Stimulated activated CD8-positive, alpha-beta memory T cell treated with anti-CD3 and anti-CD28 coated beads, Interleukin-4, amount 100 ng/mL, for 24 hours (primary cell): ENCODE measurements at places on chromosomes 12 and 14.

DNA sequence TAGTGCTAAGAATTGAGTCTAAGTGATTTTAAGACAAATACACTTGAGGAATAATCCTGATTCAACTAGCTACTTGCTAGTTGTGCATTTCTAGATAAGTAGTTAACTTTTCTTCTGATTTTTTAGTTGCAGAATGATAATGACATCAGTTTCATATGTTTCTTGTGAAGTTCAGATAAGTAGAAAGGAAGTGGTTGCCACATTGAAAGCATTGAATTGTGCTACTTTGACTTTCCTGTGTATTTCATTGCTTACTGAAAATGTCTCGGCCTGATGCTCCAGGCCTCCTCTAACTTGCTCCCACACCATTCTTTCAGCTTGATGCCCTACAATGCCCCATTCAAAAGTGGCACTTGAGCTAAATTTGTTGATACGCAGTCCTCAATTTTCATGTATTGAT lies 980.0 kb downstream of the TMTC2 start:
- no peak for DNase-seq

- no peak for DNase-seq
Measured at GRCh38 chr12:68828672-68829068, 20.7 kb downstream of the MDM2 start.

- no peak for DNase-seq
Measured at GRCh38 chr14:88630565-88630964, 67.7 kb downstream of the ZC3H14 start.

- DNase-seq: no peak
Measured at GRCh38 chr14:77273796-77274195, 2.8 kb upstream of the NGB start.

DNA sequence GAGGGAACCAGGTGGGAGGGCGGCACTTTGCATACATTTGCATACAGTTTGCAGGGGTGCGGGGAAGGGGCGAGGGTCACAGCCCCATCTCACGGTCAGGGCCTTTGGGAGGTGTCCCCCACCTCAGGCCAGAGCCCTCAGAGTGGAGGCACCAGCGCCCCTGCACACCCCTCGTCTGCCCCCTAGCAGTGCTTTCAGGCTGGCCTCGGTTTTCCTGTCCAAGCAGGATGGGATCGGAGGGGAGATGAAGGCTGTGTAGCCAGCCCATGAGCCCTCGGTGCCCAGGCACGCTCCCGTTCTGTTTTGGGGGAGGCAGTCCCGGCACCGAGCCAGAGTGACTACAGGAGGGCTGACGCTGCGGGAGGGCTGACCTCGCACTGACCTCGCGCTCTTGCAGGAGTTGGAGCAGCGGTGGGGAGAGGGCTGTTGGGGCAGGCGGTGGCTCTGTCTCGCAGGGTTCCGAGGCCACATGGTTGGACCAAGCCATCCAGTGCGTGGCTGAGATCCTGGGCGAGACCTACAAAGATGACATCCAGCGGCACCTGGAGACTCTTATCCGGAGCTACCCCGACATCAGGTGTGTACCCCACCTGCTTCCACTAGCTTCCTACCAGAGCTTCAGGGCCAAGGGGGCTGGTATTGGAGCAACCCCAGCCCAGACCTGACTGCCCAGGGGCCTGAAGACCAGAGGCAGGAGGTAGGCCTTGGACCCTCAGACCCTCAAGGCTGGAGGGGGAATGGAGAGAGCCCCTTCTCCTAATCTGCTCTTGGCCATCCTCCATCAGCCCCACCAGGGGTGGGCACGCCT lies 13.6 kb downstream of the EXOC3L4 start:
- DNase-seq: no peak

DNA sequence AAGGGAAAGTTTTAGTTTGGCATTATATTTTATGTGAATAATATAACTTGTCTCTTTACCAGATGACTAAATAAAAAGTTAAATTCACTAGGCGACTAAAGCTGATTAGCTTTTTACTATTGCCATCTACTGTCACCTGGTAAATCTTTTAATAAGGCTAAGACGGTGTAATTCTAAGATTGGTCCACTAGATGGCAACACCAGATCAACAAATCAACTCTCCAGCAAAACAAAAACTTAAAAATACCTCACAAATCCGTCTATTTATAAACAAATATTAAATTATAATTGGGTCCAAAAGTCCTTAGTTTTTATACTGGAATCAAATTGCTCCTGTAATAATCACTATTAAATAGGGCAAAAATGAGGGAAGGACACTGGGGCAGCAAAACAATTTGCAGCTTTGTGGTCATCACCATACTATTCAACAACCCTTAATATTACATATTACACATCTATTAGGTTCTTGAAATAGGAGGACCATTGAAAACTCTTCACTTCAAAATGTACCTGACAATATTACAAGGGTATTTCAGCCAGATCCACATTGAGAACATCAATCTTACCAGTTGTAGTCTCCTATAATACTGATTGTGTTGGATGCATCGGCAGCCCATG lies 47.9 kb downstream of the GALC start:
- DNase-seq: no peak

GRCh38 chr12:93466625-93467350 lies 526 bp upstream of the MRPL42 start:
- DNase-seq: peak; percentile 7

- DNase-seq: no peak
Measured at GRCh38 chr12:27571463-27571862, 47.5 kb downstream of the PPFIBP1 start.

- no peak for DNase-seq
Measured at GRCh38 chr12:124456652-124457152, 110.7 kb downstream of the NCOR2 start.

DNA sequence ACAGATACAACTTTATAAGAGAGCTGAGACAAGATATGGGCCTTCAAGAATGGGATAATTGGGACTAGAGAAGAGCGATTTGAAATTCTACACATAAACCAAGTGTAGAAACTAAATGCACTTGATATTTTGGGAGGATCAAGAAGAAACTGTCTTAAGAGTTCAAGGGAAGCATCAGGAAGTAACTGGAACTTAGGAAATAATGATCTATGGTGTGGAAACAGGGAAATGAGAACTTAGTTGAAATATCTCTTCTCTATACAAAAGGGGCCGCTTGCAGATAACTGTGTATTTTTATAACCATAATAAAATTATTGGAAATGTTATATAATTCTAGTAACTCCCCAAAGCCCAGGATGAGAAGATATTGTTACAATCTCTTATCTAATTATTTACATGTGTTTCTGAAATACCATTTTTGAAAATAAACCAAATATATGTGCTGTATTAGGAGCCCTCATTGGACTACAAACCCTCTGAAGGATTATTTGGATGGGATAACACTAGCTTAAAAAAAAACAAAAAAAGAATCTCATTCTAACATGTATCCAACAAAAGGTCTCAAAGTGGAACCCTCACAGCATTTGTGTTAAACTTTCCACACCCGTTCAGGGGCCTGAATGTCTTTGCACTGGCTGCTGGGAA lies 84.7 kb upstream of the FLRT2 start:
- DNase-seq: no peak

DNA sequence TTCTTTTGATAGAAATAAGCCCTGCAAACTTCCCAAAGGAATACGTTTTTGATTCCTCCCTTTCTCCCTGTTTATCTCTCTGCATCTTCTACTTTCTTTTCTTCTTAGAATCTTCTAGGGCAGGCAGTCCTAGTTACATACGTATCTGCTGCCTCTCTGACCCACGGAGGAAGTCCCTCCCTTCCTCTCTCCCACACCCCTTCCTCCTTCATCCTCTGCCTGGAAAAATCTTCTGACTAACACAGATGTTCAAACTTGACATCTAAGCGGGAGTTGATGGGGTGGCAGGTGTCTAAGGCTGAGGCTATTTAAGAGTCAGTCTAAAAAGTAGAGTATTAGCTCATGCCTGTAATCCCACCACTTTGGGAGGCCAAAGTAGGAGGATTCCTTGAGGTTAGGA lies 88.6 kb downstream of the MAP1LC3B2 start:
- no peak for DNase-seq

DNA sequence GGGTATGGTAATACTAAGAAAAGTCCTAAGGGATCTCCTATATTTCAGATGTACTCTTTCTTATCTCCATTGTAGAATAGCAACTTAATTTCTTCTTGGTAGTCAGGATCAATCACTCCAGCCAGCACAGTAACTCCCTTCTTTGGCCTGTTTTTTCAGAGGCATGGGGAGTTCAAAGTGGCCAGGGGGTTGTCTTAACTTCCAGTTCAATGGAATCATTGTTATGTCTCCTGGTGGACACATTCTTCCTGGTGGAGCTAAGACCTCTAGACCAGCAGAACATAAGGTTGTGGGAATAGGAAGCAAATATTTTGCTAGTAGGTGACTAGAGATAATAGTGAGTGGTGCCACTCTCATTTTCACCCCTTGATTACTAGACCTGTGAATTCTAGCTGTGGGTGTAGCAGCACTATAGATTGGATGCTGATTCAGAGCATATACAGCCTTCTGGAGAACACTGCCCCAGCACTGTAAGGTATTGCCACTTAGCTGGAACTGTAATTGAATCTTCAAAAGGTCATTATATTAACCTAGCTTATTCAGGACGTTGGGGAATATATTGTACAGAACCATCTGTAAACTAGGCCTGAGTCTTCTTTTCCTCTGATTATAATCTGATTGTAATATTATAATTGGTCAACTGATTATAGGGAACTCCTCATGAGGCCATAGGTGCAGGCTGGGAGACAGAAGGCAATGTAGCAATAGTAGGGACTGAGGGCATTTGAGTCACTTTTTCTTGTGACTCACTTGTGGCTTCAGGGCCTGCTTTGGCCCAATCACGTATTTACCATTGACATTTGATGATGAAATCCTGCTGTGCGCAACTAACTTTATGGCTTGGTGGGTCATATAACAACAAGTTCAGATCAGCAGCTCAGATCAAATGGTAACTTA lies 60.2 kb upstream of the ATP2B1 start:
- no peak for DNase-seq
